ENCODE measurements at places on chromosomes 11 and 22.

- DNase-seq, result no peak
Measured at GRCh38 chr11:120717042-120717441, 205.5 kb downstream of the GRIK4 start.

DNA sequence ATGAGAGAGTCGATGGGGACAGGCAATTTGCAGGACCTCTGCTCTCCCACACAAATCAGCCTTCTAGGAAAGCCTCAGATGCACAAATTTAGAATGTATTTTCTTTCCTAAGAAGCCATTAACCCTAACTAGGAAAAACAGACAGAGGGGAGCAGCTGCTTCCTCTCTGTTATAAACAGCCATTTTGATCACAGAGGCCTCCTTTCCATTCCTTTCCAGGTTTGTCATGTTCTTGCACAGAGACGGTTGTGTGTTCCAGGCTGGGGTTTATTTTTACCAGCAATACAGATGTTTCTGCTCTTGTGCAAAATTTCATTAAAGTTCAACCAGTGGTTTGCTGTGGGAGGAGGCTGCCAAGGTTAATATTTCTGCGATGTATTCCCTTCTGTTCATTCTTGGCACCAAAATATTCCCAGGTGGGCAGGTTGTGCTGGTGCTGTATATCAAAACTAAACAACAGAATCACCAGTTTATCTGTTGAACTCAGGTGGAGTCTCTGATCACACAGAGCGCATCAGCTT lies 90.2 kb downstream of the NAV2 start:
- DNase-seq, result no peak

- DNase-seq, result no peak
Measured at GRCh38 chr22:20147237-20147988, 3.4 kb downstream of the CCDC188 start.

DNA sequence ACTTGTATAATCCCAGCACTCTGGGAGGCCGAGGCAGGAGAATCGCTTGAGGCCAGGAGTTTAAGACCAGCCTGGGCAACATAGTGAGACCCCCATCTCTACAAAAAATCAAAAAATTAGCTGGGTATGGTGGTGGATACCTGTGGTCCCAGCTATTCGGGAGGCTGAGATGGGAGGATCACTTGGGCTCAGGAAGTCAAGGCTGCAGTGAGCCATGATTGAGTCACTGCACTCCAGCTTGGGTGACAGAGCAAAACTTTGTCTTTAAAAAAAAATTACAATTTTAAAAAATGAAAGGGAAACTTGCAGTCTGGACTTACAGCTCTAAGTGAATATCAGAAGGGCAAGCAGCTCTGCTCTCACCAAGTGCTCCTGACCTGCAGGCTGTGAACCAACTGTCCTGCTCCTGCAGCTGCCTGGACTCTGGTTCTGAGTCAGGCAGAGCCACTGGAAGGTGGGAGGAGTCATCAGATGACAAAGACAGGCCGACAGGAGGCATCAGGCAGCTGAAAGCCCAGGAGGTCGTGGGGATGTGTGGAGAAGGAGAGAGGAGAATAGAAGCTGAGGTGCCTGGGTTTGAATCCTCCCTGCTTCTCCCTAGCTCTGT lies 9.6 kb downstream of the SMTNL1 start:
- no peak for DNase-seq

DNA sequence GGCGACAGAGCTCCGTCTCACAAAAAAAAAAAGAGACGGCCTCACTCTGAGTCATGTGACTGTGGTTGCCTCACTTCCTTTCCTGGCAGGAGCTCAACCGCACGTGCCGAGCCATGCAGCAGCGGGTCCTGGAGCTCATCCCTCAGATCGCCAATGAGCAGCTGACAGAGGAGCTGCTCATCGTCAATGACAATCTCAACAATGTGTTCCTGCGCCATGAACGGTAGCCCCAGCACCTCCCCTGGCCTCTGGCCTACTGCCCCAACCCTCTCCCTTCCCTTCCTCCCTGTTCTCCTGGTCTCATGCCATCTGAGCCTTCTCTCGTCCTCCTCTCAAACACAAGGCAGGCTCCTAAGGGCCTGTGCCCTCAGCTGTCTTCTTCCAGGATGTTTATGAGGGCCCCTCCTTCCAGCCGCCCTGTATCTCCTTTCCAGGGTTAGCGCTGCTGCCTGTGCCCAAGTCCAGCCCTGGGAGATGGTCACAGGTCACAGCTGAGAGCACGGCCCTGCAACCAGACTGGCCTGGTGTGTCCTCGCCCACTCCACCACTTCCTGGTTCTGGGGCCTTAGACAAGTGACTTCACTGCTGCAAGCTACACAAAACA lies 30.7 kb downstream of the TOM1 start:
- no peak for DNase-seq
